ENCODE measurements at places on chromosomes 7 and 10.

GRCh38 chr10:124470544-124471434 is 9.2 kb downstream of the LHPP start:
- DNase-seq, result no peak

GRCh38 chr10:128775743-128776142 is 649.5 kb upstream of the MKI67 start:
- no peak for DNase-seq

DNA sequence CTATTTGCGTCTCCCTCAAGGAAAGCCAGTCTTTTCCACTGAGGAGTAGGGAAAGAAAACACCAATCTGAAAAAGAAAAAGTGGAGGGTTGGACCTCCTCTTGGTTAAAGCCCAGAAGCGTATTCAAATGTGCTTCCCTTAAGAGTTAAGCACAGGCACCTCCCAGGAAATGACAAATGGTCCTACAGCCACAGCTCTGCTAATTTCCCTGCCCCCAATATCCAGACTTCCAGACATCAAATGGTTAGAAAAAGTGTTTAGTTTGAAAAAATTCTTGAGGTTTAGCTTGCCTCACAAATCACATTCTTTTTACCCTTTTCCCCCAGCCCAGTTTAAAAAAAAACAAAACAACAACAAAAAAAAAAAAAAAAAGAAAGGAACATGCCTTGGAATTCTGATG is 19.0 kb upstream of the COL1A2 start:
- DNase-seq, result no peak

GRCh38 chr7:78127009-78127408 is 328.4 kb downstream of the PHTF2 start:
- DNase-seq, result no peak

DNA sequence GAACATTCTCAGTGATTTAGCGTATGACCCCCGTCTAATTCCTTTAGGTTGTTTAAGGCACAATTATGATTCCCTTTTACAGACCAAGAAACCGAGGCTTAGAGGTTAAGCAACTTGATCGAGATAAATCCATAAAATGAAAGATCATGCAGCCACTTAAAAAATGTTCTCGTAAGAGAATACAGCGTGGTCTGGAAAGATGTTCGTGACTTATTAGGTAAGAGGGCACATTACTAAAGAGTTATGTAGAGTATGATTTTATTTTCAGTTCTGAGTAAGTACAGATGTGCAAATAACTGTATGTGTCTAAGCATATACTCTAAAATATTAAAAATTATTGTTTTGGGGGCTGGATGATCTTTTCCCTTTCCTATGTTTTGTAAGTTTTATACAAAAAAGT is 575.1 kb downstream of the PARD3 start:
- DNase-seq, result no peak

- DNase-seq, result peak; percentile 62
Measured at GRCh38 chr7:100568896-100569844, 4.5 kb downstream of the SAP25 start.

DNA sequence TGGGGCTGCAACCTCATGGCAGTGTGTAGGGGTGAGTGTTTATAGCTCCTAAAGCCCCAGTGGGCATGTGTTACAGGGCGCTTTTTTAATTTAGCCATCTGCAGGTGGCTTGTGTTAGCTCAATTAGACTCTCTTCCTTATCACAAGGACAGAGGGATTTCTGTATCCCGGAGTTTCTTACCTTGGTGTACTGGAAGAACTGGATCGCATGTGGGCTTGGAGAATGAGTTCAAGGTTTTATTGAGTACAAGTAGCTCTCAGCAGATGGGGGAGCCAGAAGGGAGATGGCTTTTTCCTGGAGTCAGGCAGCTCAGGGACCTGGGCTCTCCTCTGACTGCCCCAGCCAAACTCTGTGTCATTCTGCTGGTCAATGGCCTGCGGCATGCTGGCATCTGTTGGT is 153.5 kb upstream of the C7orf33 start:
- no peak for DNase-seq

GRCh38 chr7:135510592-135511183 is 786 bp upstream of the CNOT4 start:
- DNase-seq, result no peak

DNA sequence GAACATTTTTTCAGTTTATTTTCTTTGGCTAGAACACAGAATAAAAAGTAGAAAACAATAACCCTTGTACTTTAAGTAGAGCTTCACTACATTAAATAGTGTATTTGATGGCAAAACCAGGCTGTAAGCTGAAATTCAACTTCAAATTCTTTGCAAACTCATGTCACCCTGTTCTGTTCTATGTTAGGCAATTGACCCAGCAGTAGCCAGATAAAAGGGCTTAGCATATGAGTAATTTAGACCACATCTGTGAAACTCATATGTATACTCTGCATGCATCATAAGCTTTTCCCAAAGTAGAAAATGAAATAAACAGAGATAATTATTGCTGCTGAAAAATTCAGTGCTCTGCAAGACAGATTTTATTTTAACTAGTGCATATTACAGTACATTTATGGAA is 150.2 kb downstream of the GNAI1 start:
- no peak for DNase-seq

- DNase-seq, result no peak
Measured at GRCh38 chr7:102004848-102005247, 187.4 kb downstream of the CUX1 start.

DNA sequence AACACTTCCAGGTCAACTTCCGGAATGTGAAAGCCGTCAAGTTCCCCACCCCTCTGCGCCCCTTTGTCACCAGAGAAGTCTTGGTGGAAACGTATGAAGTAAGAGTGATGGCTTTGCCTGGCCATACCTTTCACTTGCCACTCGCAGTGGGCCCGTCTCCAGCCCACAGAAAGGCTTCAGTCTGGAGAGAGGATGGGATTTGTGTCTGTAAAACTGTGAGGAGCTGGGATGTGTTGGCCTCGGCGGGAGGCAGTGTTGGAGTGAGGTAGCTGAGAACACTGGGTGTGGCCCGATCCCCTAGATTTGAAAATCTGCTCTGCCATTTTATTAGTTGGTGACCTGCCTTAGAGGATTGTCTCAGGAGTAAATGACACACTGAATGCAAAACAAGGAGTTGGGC is 6.4 kb downstream of the ADCK2 start:
- DNase-seq, result no peak

GRCh38 chr10:101403161-101403560 is 49.2 kb downstream of the BTRC start:
- no peak for DNase-seq

GRCh38 chr7:117800841-117801240 is 72.4 kb downstream of the CTTNBP2 start:
- DNase-seq, result no peak

GRCh38 chr10:49761789-49762565 is at the start of gene OGDHL:
Gene OGDHL, minus strand, starts transcription at chr10:49762323. Its CDS starts 3,731 bp downstream, at chr10:49758592.
- peak; percentile 76 for DNase-seq

GRCh38 chr10:104589431-104589830 is 51.7 kb upstream of the SORCS3 start:
- no peak for DNase-seq

GRCh38 chr7:93117327-93117726 is 452 bp downstream of the SAMD9 start:
- no peak for DNase-seq

GRCh38 chr7:132345543-132346129 is 230.6 kb downstream of the PLXNA4 start:
- no peak for DNase-seq

GRCh38 chr10:10662716-10663408 is 354.8 kb upstream of the CELF2 start:
- DNase-seq, result no peak

- no peak for DNase-seq
Measured at GRCh38 chr10:114519306-114519669, 115.0 kb upstream of the AFAP1L2 start.

DNA sequence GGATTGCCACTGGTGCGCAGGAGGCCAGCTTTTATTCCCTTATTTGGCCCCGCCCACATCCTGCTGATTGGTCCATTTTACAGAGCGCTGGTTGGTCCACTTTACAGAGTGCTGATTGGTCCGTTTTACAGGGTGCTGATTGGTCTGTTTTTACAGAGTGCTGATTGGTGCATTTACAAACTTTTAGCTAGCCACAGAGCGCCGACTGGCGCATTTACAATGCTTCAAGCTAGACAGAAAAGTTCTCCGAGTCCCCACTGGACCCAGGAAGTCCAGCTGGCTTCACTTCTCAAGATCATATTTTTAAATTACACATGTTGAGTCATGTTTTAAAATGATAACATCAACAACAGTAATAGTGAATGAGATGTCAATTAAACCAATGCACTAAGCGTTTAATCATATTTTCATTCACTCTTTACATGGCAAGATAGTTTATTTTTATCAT is 128.3 kb downstream of the CUBN start:
- no peak for DNase-seq

GRCh38 chr7:24283554-24283896 is 465 bp upstream of the NPY start:
- peak; percentile 54 for DNase-seq

GRCh38 chr7:139330333-139331030 is 10.7 kb upstream of the FMC1 start:
- no peak for DNase-seq

- DNase-seq, result peak; percentile 79
Measured at GRCh38 chr10:98309366-98310355, 41.7 kb upstream of the LOXL4 start.

- DNase-seq, result no peak
Measured at GRCh38 chr7:47100817-47101435, 481.0 kb downstream of the TNS3 start.

DNA sequence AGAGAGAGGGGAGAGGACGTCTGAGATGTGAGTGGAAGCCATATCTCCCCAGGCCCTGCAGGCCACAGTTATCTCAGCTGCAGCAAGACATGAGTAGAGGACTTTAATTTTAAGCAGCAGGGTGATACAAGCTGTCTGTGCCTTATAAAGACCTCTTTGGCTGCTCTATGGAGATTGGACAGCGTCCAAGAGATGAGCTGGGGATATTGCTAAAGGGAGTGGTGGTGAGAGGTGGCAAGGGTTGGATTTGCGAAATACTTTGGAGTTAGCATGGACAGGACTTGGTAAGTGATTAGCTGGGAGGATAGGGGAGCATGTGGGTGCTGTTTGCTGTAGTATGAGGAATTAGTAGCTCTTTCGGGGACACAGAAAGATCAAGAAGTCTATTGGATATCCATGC is 191.8 kb downstream of the CACNB2 start:
- DNase-seq, result no peak

- no peak for DNase-seq
Measured at GRCh38 chr7:141522657-141523342, 28.4 kb upstream of the AGK start.

DNA sequence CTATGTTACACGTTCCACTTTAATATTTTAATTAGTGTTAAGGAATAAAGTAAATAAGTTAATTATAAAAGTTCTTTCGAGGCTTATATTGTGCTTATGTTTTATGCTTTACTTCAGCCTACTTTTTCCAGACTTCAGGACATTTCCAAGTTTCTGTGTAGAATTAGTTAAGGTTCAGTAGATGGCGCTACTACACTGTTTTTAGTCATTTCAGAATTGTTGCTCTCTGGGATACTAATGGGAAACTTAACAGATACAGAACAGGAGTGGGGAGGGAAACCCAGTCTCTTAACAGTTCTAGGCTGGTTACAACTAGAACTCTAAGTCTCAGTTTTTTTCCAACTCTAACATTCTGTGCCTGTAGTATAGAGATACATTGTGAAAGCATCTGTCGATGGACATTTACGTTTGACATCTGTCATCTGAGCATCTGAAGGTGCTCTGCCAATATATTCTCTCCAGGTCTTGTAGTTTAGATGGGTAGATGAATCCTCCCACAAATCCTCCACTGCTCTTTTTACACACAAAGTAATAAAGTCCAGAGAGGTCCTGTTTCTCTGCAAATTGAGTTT is 56.8 kb upstream of the FAM171A1 start:
- DNase-seq, result peak; percentile 41

GRCh38 chr10:132836248-132836831 is 50.4 kb upstream of the NKX6-2 start:
- DNase-seq, result peak; percentile 31

DNA sequence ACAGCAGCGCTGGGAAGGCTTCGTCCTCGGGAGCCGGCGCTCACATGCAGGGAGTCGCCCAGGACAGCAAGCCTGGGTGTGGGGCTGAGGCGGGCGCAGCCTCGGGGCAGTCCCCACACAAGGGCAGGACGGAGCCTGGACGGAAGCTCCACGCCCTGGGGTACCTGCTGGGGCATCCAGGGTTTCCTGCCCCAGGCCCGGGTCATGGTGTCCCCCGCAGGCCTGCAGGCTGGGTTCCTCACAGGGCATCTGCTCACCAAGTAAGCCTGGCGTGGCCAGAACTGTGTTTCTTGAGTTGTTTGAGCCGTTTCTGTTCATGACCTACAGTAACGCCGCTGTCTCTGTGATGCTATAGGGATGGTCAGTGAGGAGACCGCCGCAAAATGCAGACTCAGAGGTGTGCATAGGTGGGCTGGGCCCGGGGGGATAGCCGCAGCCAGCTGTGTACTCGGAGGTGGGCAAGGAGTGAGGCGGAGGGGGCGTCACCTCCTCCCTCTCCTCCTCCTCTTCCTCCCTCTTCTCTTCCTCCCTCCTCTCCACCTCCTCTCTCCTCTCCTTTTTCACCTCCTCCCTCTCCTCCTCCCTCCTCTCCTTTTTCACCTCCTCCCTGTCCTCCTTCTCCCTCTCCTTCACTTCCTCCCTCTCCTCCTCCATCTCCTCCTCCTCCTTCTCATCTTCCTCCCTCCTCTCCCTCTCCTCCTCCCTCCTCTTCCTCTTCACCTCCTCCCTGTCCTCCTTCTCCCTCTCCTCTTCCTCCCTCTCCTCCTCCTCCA is 438.9 kb downstream of the DNAJB6 start:
- no peak for DNase-seq

DNA sequence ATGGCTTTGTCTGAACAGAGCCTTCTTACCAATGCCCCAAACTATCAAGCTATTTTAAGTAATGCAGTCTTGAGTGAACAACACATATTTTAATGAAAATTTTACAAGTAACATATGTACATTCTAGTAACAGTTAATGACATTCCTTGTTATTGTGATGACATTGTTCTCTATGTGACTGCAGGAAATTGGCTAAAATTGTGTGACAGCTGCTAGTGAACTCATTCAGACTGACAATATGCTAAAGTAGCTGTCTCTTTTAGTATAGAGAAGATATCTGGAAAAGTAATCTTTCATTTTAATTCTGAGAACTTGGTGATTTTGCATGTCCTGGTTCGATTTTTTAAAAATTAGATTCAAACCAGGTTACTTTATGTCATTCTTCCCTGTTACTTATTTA is 259.8 kb upstream of the MAGI2 start:
- no peak for DNase-seq
